GM23338 (cell line): ENCODE measurements at places on chromosomes 16 and 17.

- DNase-seq = no peak
Measured at GRCh38 chr16:10812312-10813098, 6.1 kb downstream of the TVP23A start.

DNA sequence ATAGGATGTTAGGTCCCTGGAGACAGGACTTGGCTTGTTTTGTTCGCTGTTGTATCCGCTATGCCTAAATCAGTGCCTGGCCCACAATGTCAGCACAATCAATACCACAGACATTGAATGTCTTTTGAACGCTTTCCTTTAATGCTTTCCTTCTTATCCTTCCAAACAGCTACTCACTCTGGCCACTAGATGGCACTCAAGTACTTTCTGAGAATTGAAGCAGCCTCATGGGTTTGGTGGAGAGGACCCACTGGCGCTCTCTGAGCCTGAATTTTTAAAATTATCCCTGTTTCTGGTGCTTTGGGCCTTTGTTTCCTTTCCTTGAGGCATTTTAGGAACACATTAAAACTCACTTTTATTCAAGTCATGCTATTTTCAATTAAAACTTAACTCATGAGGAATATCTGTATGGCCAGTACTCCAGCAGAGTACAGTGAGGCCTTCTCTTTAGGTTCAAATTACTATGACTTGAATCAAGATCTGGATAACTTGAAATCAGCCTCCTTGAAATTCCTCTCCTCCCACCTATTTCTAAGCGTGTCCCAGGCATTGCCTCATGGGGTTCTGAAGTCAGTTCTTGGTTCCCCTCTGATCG lies 3.2 kb upstream of the NLRP1 start:
- DNase-seq = peak; percentile 86

DNA sequence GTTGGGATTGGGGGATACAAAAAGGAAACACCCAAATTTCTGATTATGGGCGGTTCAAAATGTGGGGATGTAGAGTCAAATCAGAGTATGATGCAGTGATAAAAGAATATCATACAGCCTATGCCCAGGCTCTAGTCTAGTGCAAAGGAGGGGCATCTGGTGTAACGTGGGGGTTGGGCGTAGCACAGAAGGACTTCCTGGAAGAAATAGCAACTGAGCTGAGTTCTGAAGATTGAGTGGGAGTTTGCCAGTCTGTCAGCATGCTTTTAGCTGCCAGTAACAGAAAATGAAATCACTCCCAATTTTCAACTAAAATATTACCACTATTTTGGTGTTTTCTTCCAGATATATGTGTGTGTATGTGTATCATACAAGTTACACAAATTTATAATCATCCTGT lies 196.9 kb downstream of the SPECC1 start:
- no peak for DNase-seq

DNA sequence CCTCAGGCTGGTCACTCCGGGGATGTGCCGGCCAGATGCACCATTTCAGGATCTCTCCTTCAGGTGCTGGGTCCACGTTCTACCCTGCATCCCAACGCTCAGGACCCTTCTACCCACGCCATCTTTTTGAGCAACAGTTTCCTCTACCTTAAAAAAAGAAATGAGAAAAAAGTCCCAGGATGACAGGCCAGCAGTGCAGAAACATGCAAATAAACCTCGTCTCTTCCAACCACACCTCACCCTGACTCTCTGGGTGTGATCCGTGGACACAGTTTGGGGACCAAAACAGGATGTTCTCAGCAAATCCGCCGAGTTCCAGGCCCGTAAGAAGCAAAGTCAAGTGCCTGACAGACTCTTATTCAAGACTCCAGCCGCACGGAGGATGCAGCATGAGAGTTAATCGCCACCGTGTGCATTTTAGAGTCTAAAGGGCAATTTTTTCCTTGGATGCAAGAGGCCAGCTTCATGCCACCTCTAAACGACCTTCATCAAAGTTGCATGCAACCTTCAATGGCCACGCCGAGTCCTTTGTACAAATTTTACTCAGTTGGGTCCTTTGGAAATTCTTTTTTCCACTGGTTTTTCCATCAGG lies 99.6 kb downstream of the ZFHX3 start:
- DNase-seq = no peak

DNA sequence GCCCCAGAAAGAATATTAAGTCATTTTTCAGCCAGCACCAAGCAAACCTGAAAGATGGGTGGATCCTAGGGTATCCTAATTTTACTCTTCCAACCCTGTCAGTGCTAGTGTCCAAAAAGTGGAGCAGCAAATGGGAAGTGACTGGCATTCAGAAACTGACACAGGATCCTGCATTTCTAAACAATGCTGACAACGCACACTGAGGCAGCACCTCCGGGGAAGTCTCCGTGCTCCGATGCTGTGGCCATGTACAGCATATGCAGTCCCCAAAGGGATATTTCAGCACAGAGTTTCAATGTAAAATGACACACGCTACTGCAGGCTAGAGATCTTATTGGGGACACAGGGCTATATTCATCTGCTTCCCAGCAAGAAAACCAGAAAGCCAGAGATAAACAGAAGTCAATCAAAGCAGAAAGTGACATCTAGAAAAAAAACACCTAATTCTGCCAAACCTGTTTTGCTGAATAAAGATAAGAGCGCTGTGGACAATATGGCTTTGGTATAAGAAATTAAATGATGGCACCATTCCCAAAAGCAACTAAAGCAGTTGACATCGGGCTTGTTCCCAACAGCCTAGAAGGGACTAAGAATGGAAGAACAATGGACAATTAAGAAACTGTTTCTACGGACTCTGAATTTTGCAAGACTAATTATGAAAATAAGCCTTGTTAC lies 17.3 kb downstream of the XYLT1 start:
- DNase-seq = no peak

GRCh38 chr17:43753493-43754129 lies 5.0 kb downstream of the SOST start:
- no peak for DNase-seq

DNA sequence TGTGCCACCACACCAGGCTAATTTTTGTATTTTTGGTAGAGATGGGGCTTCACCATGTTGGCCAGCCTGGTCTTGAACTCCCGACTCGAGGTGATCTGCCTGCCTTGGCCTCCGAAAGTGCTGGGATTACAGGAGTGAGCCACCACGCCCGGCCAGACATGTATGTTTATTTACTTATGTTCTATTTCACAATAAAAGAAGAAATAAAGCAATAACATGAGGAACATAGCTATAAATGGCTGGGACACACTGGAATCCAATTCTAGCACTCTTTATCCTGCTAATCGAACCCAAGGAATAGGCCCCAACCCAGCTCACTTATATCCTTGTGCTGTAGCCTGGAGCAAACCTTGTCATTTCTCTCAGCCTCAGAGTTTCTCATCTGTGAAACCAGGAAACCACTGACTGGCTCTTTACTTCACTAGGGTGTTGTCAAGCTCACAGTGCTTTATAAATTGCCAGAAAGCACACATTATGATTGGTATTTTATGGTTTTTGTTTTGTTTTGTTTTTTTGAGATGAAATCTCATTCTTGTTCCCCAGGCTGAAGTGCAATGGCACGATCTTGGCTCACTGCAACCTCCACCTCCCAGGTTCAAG lies 4.3 kb upstream of the ODAD4 start:
- DNase-seq = no peak

GRCh38 chr16:81405702-81406113 lies 38.9 kb upstream of the CMIP start:
- peak; percentile 69 for DNase-seq

- no peak for DNase-seq
Measured at GRCh38 chr17:34765291-34765690, 185.9 kb downstream of the TMEM132E start.

DNA sequence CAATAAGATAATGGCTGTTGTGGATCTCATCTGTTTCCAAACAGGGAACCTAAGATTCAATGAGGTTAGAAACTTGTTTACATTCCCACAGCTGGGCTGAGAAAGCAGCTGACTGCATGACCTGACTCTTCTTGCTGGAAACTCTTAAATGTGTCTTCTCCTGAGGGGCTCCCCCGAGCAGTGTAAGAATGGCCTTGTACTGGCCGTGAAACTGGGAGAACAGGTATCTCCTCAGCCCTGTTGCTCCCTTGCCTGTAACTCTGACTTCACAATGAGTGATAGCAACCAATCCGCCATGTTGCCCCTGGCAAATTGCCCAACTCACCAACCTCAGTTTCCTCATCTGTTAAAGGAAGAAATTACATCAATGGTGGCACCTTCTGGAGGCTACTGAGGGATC lies 59.1 kb upstream of the CCL2 start:
- no peak for DNase-seq

- DNase-seq = no peak
Measured at GRCh38 chr17:17511881-17512858, 16.0 kb upstream of the RASD1 start.

- no peak for DNase-seq
Measured at GRCh38 chr17:1640329-1641064, 5.0 kb downstream of the SCARF1 start.

DNA sequence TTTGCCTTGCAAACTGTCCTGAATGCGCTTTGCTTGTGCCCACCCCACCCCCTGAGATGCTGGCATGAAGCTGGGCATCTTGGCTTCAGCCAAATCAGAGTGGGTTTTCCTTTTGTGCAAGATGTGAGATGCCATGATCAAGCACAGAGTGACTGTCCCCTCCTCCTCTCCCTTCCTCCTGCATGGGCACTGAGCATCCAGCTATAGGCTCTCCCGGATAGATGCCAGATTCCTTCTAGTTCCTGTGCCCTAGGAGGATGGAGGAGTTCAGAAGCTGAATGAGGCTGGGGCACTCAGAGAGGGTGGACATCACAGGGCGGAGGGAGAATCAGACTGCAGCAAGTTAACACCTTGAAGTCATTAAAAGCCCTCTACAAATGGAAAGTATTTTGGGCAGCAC lies 384.1 kb upstream of the CCL2 start:
- no peak for DNase-seq

GRCh38 chr17:49573510-49574322 lies 2.0 kb upstream of the NXPH3 start:
- DNase-seq = no peak

- DNase-seq = no peak
Measured at GRCh38 chr17:69503711-69504110, 89.2 kb downstream of the MAP2K6 start.

DNA sequence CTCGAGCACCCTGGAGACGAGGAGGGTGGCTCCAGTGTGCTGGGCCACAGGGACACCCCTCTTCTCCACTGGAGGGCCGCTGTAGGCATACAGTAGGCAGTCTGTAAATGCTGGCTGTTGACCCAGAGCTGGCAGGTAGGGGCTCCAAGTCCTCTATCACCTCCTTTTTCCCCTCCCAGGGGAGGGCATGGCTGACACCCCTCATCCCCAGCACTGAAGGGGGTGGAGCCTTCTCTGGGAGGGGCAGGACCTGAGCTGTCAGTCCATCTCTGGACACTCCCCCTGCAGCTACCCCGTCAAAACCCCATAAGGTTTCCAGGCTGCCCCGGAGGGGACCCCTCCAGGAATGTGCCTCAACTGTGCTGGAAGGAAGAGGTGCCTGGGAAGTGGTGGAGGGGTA lies 2.4 kb downstream of the KCNJ12 start:
- DNase-seq = peak; percentile 59

- DNase-seq = no peak
Measured at GRCh38 chr16:13264749-13265552, 363.6 kb downstream of the SHISA9 start.

- no peak for DNase-seq
Measured at GRCh38 chr17:14451729-14452191, 150.9 kb downstream of the HS3ST3B1 start.

DNA sequence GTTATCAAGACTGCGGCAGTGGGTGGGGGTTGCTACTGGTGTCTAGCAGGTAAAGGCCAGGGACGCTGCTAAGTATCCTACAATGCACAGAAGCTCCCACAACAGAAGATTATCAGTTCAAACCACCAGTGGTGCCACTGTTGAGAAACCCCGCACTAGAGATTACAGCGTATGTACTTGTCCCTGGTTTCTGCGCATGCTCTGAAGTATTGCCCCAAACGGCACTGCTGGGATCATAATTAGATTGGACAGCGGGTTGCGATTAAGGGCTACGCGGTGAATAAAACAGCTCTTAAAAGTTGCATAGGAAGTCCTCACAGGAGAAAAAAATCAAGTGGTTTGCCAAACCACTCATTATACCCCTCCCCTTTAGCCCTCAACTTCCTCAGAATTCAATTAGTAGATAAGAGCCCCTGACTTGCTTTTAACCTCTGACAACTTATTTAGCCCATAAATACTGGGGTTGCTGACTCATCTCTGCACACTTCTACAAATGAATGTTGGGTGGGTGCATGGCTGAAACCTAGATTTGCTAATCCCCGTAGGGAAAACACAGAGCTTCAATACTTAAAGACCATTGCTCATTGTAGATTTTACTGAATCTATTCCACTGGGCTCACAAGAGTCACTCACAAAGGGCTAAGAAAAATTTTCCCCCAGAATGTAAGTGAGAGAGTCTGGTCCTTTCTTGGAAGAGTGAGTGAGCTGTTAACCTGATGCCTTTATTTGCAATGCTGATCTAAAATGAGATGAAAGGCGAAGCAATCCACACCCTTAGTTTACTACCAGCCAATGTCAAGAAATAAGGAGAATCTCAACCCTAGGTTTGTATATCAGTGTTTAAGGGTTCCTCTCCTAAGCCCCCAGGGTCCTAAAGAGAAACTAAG lies 91.8 kb downstream of the RGS9 start:
- DNase-seq = no peak

DNA sequence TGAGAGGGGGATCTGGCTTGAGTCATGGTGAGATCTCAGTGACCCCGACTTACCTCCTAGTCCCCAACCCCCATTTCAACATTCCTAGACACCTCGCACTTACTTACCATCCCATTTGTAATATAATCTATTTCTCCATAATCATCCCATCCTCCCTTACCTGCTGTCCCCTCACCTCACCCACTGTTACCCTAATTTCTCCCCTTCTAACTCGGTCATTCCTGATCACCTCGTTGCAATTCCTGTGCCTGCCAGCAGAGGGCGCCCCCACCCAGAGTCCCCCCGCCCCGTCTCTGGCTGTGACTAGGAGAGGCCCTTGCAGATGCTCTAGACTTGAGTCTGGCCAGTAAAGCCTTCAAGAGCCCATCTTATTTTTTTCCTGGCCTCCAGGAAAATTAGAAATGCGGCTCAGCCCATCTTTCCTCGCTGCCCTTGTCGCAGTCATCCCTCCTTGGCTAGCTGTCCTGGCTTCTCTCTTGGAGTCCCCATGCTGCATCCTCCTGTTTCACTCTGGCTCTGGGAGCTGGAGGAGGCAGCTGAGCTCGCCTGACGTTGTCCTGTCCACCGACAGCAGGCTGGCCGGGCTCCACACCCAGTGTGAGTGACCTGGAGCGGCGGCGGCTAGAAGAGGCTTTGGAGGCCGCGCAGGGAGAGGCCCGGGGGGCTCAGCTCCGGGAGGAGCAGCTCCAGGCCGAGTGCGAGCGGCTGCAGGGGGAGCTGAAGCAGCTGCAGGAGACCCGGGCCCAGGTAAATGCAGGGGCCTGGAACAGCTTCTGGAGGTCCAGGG lies 5.0 kb downstream of the TBKBP1 start:
- DNase-seq = peak; percentile 79

DNA sequence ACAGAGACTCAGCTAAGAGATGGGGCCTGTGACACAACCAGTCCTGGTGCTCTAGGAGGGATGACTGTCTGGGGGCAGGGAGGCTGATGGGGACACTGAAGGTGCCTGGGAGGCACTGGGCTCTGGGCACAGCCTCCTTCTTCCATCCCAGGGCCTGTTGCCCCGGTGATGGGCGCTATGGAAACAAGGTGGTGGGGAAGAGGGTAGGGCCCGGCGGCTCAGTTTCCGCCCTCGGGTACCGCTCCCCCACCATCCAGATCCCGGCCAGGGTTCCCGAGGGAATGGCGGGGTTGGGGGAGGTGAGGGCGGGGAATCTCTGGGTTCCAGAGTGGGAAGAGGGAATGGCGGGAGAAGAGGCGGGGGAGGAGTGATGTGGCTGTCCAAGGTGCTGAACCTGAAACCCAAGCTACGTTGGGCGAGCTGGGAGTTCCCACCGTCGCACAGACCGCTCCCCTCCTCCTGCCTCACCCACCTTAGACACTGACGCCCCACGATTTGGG lies 981 bp downstream of the KCNH4 start:
- DNase-seq = peak; percentile 91
